ENCODE measurements at places on chromosomes 2 and 18. TPM values are rescaled to one million over a fixed set of nuclear protein-coding genes. Genes with fewer than 3 reads are reported as not detected.

DNA sequence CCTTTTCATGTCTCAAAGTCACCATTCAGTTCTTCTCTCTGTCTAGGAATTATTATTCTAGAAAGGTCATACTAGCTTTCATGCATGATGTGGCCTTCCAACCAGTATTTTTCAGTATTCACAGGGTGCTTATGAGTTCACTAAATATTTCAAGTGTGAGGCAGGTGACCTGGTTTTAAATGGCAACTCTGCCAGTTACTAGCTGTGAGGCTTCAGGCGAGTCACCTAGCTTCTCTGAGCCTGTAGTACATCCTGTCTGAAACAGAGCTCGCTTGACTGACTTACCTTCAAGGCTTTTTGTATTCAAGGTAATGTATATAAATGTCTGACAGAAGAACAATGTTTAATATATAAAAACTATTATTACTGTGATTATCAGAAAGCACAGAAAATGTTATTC, 19.4 kb upstream of the ACVR1 start:
- no peak for DNase-seq

DNA sequence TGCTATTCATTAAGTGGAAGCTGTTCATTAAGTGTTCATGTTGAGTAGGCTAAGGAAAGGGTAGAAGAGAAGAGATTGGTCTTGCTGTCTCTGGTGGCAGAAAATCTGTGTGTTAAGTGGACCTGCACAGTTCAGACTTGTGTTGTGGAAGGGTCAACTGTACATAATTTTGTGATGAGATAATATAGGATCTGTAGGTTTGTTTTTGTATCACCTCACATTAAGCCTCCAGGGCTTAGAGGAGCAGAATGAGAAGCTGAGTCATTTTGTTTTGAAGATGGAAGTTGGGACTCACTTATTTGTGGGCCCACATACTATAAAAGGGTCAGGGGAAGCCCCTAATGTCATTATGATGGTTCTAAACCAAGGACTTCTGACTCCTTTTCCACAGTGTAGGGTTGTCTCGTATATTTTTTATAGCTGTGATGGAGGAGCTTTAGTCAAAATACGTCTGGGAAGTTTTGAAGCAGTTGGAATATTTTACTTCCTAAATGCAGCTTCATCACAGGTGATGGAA, 18.2 kb downstream of the PMS1 start:
- DNase-seq = no peak

DNA sequence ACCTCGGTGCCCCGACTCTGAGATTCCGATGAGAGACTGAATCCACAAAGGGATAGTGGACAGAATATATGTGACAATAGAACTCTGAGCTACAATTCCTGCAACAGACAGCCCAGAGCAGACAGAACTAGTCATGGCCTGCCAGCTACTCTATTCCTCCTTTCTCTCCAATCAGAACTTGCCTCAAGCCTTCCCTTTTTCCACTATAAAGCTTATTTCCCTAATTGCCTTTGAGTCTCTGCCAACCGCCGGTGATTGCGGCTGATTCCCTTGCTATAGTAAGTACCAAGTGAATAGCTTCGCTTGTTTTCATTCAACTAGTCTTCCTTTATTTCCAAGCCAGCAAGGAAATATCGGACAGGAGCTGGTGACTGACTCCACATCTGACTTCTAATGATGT, 96.8 kb downstream of the DSC3 start:
- no peak for DNase-seq

GRCh38 chr2:162245781-162246180, 2.5 kb upstream of the FAP start:
- no peak for DNase-seq

- no peak for DNase-seq
Observed at GRCh38 chr18:37166491-37166890, 337.6 kb downstream of the KIAA1328 start.

DNA sequence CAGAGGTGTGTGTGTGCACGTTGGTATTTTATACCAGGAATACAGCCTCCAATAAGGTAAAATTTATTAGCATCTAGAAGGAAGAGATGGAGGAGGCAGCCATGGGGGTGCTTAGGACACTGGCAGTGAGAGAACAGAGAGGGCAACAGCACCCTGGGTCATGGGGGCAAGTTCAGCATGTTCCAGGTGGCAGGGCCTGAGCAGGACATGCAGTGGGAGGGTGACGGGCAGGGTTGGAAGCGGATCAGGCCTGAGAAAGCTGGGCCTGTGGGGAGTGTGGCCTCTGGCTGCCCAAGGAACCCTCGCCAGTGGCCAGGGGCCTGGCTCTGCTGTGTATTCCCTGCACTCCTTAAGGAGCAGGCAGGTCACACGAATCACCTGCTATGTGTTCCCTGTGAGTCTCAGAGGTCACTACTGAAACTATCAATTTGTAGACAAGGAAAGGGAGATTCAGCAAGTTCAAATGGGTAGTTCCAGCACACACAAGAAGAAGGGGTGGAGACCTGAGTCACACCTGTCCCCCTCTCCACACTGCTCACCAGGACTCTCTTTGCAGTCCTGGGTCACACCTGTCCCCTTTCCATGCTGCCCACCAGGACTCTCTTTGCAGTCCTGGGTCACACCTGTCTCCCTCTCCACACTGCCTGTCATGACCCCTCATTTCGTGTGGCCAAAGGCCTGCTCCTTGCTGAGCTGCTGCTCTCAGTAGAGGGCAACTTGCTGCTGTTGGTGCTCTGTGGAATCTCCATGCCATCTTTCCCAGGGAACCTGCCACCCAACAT, 463.9 kb upstream of the HS6ST1 start:
- DNase-seq = no peak

DNA sequence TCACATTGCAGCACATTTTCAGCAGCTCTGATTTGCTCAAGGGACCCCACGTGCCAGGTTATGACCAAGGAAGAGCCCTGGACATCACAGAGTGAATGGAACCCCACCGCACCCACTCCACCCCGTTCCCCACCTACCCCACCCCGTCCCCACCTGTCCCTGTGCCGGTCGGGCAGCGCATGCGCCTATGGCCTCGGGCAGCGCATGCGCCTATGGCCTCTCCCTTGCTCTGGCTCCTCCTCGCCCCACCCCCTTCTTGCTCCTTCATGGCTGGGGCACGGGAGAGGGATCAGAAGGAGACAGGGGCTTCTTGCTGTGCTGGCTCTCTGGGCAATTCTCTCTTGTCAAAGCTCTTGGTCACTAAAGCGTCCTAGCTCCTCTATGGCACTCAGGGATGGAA, 371.8 kb upstream of the HS6ST1 start:
- no peak for DNase-seq

RIF1 gene
- 13.9 TPM for total RNA-seq

POTEC gene
- not detected for total RNA-seq

SLC5A7 gene
- not detected for total RNA-seq

EVX2 gene
- not detected for total RNA-seq

Measured in left ventricle myocardium inferior (tissue), 1 donor.